ENCODE measurements at places on chromosomes 7 and 10.

DNA sequence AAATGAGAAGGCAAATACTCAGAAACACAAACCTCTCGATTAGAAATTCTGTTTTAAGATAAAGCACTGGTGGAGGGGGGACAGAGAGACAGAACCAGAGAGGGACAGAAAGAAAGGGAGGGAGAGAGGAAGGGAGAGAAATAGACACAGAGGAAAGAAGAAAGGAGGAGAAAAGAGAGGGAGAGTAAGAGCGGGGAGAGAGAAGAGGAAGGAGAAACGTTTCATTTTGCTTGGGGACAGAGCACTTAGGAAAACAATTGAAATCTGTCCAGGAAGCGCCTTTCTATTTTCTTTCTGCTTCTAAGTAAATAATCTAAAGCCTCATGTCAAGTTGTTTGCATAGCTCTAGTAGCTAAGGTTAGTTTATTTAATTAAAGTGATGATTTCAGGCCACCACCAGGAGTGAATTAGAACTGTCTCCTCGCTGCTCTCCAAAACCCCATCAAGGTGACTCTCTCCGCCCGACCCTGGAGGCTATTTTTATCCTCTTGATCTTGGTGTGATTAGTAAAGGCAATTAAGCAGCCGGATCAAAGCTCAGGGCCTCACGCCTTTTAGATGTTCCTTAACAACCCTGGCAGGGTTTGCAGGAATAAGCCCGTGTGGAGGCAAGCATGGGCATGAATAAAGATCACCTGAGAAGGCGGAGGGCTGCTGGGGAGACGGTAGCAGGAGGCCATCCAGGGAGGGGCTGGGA is 73.4 kb upstream of the INSIG1 start:
- H3K36me3 ChIP-seq: no peaks in the 10 kb centered on the region
- H3K27ac ChIP-seq: no peak overlapping the region
- peaks cover 9% of the 10 kb centered on the region for H3K4me1 ChIP-seq
- no peak overlapping the region for H3K4me3 ChIP-seq
- no peaks in the 10 kb centered on the region for H3K27me3 ChIP-seq

DNA sequence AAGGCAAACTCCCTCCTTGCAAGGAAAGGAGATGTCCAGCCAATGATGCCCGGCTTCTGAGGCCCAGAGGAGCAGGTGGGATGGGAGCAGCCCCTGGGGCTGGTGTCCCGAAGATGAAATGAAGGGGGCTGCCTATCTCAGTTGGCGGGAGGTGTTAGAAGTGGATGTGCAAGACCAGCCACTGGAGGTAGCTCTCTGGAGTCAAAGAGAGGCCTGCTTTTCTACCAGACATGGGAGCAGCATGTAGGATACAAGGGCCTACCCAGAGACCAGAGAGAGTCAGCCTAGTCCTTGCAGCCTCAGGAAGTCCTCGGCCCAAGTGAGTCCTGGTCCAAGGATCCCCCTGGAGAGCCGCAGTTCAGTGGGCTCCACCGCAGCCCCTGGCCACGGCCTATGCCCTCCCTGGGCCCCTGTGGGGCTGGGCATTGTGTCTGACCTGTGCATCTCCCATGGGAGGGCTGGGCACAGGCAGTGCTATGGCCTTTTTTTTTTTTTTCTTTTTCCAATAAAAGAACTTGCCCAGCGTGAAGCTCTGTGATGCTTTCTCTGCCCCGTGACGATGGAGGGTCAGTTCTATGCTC is 17.7 kb downstream of the GOLGA7B start:
- DNase-seq: no peak
- H3K36me3 ChIP-seq: no peaks in the 10 kb centered on the region
- no peak overlapping the region for H3K27ac ChIP-seq
- H3K4me1 ChIP-seq: peaks cover 10% of the 10 kb centered on the region
- no peak overlapping the region for H3K4me3 ChIP-seq

- H3K4me1 ChIP-seq: no peaks in the 10 kb centered on the region
- H3K36me3 ChIP-seq: no peaks in the 10 kb centered on the region
- DNase-seq: no peak
- no peak overlapping the region for H3K4me3 ChIP-seq
- peak overlapping the region; percentile 66 for H3K27ac ChIP-seq
These were observed 94.6 kb upstream of the SMNDC1 start for GRCh38 chr10:110399106-110399964.

- no peak overlapping the region for H3K27ac ChIP-seq
- no peaks in the 10 kb centered on the region for H3K27me3 ChIP-seq
- no peaks in the 10 kb centered on the region for H3K4me1 ChIP-seq
- H3K36me3 ChIP-seq: no peaks in the 10 kb centered on the region
- DNase-seq: no peak
These were observed 56.9 kb downstream of the ABI1 start for GRCh38 chr10:26803849-26804248.

- no peaks in the 10 kb centered on the region for H3K36me3 ChIP-seq
- H3K27ac ChIP-seq: no peak overlapping the region
- no peak for DNase-seq
- no peaks in the 10 kb centered on the region for H3K27me3 ChIP-seq
These were observed 42.5 kb downstream of the NUDCD3 start for GRCh38 chr7:44447874-44448425.

DNA sequence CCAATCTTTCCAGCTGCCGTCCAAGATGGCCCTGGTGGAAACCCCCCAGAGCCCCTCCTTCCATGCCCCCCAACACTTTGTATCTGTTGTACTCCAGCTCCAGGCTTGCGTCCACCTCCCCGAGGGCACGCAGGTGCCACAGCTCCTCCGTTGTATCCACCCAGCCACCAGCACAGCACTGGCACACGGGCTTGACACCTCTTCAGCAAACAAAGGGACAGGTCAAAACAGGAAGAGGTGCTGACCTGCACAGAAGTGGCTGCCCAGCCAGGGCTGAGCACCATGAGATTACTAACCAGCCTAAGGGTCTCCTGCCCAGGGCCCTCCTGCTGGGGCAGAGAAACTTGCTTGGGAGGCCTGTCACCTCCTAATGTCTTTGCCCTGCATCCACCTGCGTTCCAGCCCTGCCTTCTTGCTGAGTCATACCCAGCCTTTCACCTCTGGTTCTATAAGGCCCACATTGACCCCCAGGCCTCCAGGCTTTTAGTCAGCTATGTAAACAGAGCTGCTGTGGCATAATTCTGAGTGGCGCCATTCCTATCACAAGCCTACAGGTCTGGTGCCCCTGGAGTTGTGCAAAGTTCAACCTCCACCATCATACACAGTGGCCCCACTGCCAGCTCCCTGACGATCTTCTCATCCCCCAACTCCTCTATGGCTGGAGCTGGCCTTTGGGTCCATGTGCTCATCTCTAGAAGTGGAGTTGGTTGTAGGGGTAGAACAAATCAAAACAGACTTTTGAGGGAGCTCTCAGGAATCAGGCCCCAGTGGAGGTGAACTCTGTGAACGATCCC is 20.9 kb downstream of the SLC29A3 start:
- no peak for DNase-seq
- H3K27me3 ChIP-seq: no peaks in the 10 kb centered on the region
- no peaks in the 10 kb centered on the region for H3K36me3 ChIP-seq

DNA sequence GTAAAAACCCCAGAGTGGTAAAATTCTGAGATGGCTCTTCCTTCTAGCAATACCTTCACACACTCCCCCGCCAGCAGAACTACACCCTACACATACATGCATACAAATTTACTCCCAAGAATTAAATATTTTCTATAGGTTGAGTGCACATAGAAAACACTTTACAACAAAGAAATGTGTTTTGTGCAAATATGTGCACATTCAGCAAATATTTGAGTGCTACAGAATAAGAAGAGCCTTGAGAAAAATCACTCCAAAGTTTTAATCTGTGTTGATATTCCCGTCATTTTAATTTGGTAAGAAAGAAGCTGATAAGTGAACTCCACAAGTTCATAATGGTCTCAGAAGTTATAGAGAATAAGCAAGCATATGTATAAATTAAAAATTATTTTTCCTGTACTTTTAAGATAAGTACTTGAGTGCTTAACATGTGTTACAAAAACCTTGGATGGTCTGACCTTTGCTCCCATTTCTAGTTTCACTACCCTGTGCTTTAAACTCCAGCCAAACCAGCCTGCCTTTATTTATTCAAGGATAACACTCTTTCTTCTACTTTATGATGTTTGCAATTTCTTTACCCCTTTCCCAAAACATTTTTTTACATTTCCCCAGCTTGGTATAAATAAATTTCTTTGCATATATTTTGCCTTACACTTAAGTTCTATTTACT is 733.5 kb upstream of the LRRTM3 start:
- no peaks in the 10 kb centered on the region for H3K4me1 ChIP-seq
- no peak overlapping the region for H3K27ac ChIP-seq
- H3K27me3 ChIP-seq: no peaks in the 10 kb centered on the region
- DNase-seq: no peak
- H3K4me3 ChIP-seq: no peak overlapping the region
- no peaks in the 10 kb centered on the region for H3K36me3 ChIP-seq

DNA sequence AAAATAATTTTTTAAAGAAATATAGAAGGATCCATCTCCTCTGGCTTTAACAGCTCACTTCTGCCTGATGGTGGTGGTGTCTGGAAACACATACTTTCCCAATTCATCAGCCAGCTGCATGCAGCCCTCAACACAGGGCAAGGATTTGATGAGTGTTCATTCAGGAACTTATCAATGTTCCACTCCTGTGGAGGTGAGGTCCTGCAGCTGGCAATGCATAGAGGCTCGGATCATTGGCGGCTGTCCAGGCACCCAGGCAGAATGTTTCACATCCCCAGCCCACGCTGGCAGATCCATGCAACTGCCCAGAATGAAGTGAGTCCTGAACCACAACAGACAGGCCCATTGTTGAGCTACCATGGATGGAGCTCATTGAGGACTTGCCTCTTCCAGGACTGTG is 55.2 kb upstream of the KCNMA1 start:
- no peaks in the 10 kb centered on the region for H3K4me1 ChIP-seq
- H3K27ac ChIP-seq: no peak overlapping the region
- DNase-seq: no peak

GRCh38 chr10:125607689-125608290 is 75.2 kb downstream of the TEX36 start:
- no peaks in the 10 kb centered on the region for H3K36me3 ChIP-seq
- H3K27me3 ChIP-seq: no peaks in the 10 kb centered on the region
- no peak for DNase-seq
- no peaks in the 10 kb centered on the region for H3K4me1 ChIP-seq
- no peak overlapping the region for H3K27ac ChIP-seq

DNA sequence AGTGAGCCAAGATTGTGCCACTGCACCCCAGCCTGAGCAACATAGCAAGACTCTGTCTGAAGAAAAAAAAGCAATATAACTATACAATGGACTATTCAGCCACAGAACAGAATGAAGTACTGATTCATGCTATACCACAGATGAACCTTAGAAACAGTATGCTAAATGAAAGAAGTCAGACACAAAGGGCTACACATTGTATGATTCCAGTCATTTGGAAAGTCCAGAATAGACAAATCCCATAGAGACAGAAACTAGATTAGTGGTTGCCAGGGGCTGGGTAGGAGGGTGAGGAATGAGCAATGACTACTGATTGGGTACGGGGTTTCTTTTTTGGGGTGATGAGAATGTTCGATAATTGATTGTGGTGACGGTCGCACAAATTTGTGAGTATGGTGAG is 9.6 kb upstream of the CFAP70 start:
- H3K4me3 ChIP-seq: no peak overlapping the region
- no peaks in the 10 kb centered on the region for H3K4me1 ChIP-seq
- H3K27ac ChIP-seq: no peak overlapping the region
- no peak for DNase-seq
